ENCODE measurements at places on chromosomes 5 and 9.
A peak's percentile ranks its signal among the peaks of the same experiment; 100 is the strongest.

- no peak for DNase-seq
Measured at GRCh38 chr5:139969318-139969717, 73.8 kb downstream of the NRG2 start.

- DNase-seq, result peak; percentile 9
Measured at GRCh38 chr9:136015656-136016571, 54.7 kb upstream of the UBAC1 start.

DNA sequence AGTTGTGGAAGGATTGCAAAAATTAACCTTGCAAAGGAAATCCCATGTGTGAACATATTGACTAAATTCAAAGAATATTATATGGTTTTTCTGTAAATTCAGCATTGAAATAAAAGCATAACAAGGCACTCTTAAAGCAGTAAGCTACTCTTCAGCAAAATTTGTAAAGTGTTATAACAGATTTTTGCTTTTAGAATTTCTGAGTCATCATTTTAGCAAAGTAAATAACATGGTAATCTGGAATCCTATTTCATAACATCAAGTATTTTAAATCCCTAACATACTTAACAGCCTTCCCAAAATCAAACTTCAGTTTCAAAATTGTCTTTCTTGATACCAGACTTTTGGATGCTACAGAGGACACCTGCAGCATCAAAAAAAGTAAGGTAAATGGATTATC lies 436.0 kb upstream of the CDH9 start:
- no peak for DNase-seq

GRCh38 chr9:113949571-113950078 lies 73.5 kb downstream of the ZNF618 start:
- no peak for DNase-seq

- DNase-seq, result no peak
Measured at GRCh38 chr5:138226910-138227309, 13.8 kb upstream of the CDC23 start.

- DNase-seq, result no peak
Measured at GRCh38 chr5:111313017-111313724, 89.0 kb downstream of the CAMK4 start.

- no peak for DNase-seq
Measured at GRCh38 chr9:9992936-9993335, 619.9 kb downstream of the PTPRD start.

GRCh38 chr5:117590944-117591343 lies 1016.3 kb upstream of the SEMA6A start:
- no peak for DNase-seq

GRCh38 chr9:114849450-114849849 lies 43.6 kb upstream of the TNFSF15 start:
- no peak for DNase-seq

DNA sequence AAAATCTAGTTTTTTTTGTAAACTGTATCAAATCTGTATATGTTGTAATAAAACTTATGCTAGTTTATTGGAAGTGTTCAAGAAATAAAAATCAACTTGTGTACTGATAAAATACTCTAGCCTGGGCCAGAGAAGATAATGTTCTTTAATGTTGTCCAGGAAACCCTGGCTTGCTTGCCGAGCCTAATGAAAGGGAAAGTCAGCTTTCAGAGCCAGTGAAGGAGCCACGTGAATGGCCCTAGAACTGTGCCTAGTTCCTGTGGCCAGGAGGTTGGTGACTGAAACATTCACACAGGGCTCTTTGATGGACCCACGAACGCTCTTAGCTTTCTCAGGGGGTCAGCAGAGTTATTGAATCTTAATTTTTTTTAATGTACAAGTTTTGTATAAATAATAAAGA lies 24.3 kb downstream of the HMGCR start:
- no peak for DNase-seq

- DNase-seq, result no peak
Measured at GRCh38 chr5:39219437-39219836, at the start of gene FYB1. Gene FYB1 (minus strand): TSS chr5:39219563. CDS start chr5:39202960, 16,603 bp downstream.

GRCh38 chr9:132090771-132091170 lies 11.1 kb upstream of the MED27 start:
- no peak for DNase-seq

DNA sequence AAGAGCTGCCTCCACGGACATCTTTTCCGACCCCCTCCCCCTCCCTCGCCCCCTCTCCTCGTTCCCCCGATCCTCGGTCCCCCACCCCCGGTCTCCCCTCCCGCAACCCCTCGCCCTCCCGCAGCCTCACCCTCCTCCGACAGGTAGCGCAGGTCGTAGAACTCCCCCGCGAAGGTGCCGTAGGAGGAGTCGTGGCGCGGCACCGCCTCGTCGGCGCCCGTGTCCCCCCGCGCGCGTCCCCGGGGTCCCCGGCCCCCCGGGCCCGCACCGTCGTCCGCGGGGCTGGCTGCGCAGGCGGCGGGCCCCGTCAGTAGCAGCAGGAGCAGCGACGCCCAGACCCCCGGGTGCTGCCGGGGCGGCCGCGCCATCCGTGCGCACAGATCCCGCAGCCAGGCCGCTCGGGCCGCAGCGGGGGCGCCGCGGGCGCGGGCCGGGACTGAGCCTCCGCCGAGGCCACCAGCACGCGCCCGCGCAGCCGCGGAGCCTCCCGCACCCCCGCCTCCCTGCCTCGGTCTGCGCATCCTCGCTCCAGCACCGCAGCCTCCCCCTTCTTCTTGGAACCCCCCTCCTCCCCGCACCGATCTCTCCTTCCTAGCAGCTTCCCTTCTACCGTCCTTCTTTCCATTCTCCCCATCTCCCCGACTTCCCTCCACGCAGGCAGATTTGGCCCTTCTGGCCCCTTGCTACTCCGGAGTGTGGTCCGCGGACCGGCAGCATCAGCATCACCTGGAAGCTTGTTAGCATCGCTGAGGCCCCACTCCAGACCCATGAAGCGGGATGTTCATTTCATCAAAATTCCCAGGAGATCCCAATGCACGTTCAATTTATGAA lies at the start of gene FRRS1L:
TSS of gene FRRS1L (minus strand) at position 479 of the 831 bp plus-strand sequence. CDS start at position 368, 111 bp downstream.
- DNase-seq, result no peak

DNA sequence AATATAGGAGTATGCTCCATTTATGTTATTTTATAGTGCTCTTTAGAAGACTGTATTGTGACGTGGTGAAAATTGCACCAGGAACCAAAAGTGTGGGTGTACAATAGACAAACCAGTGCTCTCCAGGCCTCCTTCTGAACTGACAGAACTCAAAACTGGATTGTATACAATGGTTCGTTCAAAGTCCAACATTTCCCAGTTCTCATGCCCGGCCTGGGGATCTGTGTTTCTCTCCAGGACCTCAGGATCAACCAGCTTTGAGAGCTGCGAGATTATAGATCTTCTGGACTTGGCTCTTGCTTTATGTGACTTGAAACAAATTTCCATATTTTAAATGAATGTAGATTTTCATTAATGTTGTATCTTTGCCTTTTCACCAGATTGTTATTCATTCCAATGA lies 60.8 kb upstream of the CER1 start:
- peak; percentile 6 for DNase-seq

- DNase-seq, result no peak
Measured at GRCh38 chr9:81607593-81608288, 81.6 kb downstream of the TLE1 start.

- no peak for DNase-seq
Measured at GRCh38 chr5:83987513-83988292, 267.0 kb upstream of the HAPLN1 start.

DNA sequence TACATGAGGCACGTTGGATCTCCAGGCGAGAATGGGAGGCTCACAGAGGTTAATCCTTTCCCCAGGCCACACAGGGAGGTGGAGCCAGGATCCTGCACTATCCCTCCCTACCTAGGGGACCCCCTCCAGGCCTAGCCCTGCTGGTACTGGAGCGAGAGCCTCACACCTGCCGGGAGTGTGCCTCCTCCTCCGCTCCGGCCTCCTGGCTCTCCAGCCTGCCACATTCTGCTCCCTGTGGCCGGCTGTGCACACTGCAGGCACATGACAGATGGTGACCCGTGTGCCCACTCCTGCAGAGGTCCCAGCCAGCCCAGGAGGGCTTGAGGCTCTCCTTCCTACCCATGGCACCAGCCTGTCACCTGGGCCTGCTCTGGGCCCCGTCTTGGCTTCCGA lies 93.4 kb downstream of the RXRA start:
- DNase-seq, result peak; percentile 91

DNA sequence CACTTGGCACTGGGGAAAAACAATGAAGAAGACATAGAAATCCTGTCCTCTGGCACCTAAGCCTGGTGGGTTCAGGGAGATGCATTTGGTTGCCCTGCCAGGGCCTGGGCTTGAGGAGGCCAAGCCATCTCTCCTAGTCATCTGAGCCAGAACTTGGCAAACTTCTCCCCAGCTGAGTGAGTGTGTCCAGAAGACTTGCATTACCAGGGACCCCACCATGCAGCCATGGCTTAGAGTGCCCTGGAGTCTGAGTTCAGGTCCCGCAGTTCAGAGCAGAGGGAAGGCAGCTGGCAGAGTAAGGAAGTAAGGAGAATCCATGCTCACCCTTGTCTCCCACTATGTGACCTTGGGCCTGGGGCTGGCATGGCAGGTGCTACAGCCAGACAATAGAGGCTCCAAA lies 37.4 kb upstream of the FCN1 start:
- no peak for DNase-seq

DNA sequence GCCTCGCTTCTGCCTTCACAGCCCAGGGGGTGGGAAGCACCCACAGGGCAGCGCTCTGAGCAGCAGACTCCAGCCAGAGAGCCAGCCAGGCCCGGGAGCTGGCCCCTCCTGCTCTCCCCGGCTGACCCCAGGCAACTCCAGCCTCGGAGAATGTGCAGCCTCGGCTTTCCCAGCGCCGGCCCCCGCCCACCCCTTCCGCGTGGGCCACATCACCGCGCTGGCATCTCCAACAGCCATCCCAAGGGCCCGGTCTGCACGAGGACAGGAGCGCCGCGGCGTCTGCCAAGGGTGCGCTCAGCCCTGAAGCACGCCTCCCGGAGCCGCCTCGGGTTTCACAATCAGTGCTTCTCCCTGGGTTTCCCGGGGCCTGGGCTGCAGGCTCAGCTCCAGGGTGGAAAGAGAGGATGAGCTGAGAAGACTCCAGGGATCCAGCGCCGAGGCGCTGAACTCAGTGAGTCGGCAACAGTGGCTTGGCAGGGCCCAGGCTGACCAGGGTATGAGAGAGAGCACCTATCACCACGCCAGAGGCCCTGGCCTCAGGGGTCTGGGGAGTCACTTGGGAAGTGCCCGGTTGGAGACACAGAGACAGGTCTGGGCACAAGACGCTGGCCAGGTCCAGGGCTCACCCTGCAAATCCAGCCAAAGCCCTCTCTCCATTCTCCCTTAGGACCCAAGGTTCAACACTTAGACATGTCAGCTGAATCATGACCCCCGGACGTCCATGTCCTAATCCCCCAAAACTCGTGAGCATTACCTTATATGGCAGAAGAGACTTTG lies 79.6 kb downstream of the ADAMTS2 start:
- no peak for DNase-seq

- DNase-seq, result no peak
Measured at GRCh38 chr9:82128011-82128696, 139.6 kb downstream of the SPATA31D1 start.

- no peak for DNase-seq
Measured at GRCh38 chr5:178688551-178688950, 41.9 kb downstream of the ZNF354A start.

DNA sequence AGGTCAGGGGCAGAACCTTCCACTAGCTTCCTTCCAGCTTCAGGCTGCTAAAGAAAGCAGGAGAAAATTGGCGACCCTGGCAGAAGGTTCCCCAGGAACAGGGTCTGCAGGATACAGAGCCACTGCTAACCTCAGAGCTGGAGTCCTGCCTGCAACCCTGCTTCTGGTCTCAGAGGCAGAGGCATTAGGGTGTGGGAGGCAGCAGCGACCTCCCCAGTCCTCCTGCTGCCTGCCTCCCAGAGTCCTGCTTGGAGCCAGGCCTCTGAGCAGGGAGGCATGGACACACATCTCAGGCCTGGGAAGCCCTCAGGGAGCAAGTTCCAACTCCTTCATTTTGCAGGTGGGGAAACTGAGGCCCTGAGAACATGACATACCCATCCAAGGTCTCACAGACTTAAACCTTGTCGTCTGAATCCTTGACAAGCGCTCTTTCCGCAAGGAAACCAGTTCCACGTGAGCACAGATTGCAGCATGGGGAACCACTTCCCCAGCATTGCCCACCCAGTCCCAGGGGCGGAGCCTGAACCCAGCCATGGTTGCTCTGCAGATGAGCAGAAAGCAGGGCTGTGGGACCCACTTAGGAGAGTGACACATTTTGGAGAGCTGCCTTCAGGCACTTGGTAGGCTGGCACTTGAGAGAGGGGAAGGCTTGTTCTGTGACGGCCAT lies 28.2 kb upstream of the HAND1 start:
- DNase-seq, result no peak

- no peak for DNase-seq
Measured at GRCh38 chr5:11273180-11273903, 512.3 kb upstream of the DAP start.

DNA sequence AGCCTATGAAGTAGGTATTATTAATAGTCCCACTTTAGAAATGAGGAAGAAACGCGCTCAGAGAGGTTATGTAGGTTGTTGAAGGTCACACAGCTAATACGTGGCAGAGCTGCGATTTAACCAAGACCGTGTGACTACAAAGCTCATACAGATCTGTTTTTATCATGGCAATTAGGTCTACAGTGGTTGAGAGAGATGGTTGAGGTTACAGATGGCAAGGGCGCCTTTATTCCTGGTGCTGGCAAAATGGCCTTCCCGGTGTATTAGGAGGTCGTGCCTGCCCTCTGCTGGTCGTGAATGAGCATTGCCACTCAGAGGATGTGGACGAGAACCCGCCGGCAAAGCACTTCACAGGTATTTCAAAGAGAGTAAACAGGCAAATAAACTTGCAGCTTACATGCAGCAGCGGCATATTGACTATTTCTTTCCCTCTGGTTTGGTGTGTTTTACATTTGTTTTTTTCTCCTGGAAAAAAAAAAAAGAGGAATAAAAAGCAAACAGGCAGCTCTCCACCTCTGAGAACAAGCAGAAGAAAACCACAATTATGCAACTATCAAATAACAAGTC lies 65.3 kb upstream of the EGFLAM start:
- peak; percentile 70 for DNase-seq

DNA sequence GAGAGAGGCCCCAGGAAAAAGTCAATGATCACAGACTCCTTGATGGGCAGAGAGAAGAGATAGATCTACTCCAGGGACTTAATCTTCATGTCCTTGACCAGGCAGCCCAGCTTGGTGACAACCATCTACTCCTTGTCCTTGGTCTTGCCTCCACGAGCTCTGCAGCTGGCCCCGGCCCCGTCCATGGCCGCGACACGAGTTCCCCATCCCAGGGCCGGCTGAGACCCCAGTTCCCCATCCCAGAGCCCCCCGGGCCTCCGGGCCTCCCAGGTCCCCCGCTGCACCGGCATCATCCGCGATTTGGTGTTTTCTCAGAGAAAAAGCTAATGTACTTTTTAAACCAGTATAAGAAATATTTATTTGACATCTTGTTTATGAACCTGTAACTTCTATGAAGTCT lies 2.5 kb upstream of the PGGT1B start:
- no peak for DNase-seq

- DNase-seq, result no peak
Measured at GRCh38 chr5:749101-749670, 35.3 kb downstream of the ZDHHC11B start.

DNA sequence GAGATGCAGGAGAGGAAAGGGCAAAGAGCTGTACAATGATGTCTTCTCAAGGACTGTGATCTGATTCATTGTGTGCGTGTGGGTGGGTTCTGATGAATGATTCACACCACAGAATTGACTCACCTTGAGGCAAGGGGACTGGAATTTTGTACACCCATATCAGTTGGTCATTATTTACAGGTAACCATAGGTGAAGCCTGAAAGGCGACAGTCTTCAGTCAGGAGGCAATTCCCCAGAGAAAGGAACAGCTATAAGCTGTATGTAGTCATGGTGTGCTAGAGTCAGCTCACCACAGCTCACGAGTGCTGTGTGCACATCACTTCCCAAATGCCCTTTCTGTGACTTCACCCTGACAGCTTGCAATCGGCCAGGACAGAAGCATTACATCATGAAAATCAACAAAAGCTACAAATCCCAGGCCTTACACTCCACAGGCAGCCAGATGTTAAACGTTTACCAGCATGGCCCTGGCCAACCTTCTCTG lies 87.6 kb upstream of the RPS23 start:
- no peak for DNase-seq
